ENCODE measurements at places on chromosomes 2 and 18.

DNA sequence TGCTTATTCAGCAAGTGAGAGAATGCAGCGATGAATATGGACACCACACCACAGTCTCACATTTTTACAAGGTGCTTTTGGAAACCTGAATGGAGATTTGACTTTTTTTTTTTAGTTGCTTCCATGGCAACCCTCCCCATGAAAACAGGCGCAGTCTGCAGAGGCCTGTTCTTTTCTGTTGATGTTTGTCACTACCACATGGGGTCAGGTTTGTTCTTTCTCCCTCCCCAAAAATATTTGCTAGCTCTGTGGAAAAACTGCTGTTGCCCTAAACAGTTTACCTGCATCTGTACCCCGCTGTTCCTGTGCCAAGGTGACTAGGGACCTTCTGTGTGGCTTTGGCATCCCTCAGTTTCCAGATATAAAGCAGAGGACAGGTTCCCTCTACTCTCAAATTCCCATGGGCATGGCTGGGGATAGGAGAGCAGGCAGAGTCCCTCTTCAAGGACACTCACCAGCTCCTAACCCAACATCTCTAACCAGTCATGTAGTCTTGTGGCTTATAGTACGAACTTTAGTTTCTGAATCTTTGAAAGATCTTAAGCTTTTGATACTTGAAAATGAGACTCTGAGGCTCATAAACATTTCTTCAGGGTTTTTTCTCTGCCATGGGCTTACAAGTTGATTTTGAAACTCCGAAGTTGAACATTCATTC, 14.7 kb upstream of the MAPRE2 start:
- no peak for DNase-seq

DNA sequence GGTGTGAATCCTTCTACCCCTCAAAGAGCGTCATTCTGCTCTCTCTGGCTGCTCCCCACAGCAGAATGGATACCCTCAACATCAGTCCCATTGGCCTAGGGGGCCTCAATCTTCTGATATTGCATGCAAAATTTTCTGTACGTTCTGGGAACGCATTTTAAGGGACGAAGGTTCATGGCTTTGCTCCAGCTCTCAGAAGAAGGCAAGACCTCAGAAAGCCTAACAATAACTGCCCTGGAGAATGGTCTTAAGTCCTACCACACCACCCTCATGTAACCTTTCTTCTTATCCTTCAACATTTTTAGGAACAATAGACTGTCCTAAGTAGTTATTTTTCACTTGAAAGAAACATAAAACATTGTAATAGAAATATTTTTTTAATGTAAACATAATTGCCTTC, 212.6 kb downstream of the PRKCE start:
- DNase-seq = no peak

DNA sequence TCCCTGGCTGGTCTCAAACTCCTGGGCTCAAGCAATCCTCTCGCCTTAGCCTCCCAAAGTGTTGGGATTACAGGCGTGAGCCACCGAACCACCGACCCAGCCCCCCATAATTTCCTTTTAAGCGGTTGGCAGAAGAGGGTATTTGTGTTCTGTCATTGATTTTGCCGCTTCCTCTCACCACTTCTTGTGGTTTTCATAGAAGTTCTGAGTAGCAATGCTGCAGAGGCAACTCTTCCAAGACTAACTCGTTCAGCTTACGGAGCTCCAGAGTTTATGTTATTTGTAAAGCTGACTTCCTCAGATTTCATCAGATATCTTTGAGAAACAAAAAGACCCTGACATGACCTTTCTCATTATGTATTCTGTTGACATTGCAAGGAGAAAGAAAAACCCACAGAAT, 261.4 kb upstream of the KCNJ3 start:
- no peak for DNase-seq

DNA sequence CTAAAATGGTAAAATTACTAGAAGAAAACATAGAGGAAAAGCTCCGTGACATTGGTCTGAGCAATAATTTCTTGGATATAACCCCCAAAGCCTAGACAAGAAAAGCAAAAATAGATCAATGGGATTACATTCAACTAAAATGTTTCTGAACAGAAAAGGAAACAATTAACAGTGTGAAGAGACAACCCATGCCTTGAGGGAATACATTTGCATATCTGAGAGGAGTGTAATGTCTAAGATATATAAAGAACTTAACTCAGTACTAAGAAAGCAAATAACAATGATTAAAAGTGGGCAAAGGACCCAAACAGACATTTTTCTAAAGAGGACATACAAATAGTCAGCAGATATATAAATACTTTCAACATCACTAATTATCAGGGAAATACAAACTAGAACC, 206.2 kb downstream of the VAPA start:
- DNase-seq = no peak

All from dermis microvascular lymphatic vessel endothelial cell (primary cell).